Tongue (tissue), 3 donors: ENCODE measurements at places on chromosomes 5 and 9. TPM values are rescaled to one million over a fixed set of nuclear protein-coding genes. Genes with fewer than 3 reads are reported as not detected.

DMRT2 gene
- total RNA-seq: 19.1 TPM

LEAP2 gene
- total RNA-seq: 2.3 TPM

SOHLH1 gene
- not detected for total RNA-seq

FAXDC2 gene
- 18.9 TPM for total RNA-seq

CACNA1B gene
- 0.41 TPM for total RNA-seq

LCP2 gene
- total RNA-seq: 11.6 TPM

APBA1 gene
- total RNA-seq: 7.7 TPM

PCDHB12 gene
- total RNA-seq: 4.8 TPM

NACC2 gene
- total RNA-seq: 9.8 TPM

SLC4A9 gene
- 1.6 TPM for total RNA-seq

ANGPTL2 gene
- total RNA-seq: 78.1 TPM

LCN9 gene
- total RNA-seq: not detected
